Effector CD8-positive, alpha-beta T cell (primary cell): ENCODE measurements at places on chromosomes 1 and 21.

- no peak for DNase-seq
These were observed 36.7 kb upstream of the MAGI3 start for GRCh38 chr1:113353580-113353979.

GRCh38 chr1:235937123-235937522 is 70.4 kb upstream of the LYST start:
- DNase-seq = no peak

DNA sequence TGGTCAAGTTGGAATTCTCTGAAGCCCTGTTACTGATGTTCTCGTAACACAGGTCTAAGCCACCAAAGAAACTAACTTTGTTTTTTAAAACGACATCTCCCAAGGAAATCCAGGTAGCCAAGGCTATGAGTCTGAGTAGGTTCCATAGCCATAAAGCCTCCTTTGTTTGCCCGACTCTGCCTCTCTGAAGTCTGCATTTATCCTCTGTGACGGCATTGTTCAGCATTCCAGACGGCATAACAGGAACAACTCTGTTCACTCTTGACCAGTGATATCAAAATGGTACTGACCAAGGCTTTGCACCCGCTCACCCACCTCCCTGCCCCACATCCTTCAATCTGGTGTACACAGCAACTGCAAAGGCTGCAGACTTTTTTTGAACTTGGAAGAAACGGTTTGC is 14.8 kb downstream of the URB1 start:
- DNase-seq = no peak

GRCh38 chr1:23930861-23931490 is 17.8 kb upstream of the CNR2 start:
- DNase-seq = no peak

GRCh38 chr1:113972954-113973353 is 6.3 kb upstream of the OLFML3 start:
- no peak for DNase-seq
